Stimulated activated CD8-positive, alpha-beta memory T cell treated with anti-CD3 and anti-CD28 coated beads, Interleukin-4, amount 100 ng/mL, for 24 hours (primary cell): ENCODE measurements at places on chromosomes 12 and 14.
A peak's percentile ranks its signal among the peaks of the same experiment; 100 is the strongest.

DNA sequence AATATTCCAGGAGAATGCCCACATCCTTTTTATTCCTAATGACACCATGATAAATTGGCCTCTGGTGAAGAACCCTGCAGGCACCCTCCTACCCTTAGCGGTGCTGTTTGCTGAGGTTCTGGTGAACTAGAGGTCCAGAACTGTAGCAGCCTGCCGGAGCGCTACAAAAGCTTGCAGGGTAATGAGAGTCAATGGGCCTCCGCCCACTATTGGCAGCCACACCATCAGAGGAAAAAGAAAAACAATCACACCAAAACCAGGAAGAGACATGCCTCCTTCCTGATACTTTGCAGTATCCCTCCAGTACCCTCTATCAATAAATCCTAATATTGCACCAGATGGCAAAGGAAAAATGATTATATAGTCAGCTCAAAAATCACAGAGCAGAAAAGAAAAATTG is 142.9 kb downstream of the SPTSSA start:
- no peak for DNase-seq

DNA sequence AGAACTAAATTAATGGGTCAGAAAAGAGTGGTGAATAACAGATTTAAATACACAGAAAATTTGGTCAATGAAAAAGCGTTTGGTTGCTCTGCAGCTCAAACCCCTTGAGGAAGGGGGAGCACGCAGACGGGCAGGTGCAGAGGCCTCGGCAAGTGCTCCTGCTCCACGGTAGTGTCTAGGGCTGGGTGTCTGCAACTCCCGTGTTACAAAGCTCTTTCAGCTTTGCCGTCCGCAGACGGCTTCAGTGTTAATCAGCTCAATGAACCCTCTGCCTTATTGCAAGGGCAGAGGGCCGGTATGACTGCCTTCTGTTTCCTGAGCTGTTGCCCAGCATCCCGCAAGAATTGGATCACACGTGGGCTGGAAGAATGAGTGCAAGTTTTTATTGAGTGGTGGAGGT is 125.7 kb upstream of the TRHDE start:
- DNase-seq: no peak

DNA sequence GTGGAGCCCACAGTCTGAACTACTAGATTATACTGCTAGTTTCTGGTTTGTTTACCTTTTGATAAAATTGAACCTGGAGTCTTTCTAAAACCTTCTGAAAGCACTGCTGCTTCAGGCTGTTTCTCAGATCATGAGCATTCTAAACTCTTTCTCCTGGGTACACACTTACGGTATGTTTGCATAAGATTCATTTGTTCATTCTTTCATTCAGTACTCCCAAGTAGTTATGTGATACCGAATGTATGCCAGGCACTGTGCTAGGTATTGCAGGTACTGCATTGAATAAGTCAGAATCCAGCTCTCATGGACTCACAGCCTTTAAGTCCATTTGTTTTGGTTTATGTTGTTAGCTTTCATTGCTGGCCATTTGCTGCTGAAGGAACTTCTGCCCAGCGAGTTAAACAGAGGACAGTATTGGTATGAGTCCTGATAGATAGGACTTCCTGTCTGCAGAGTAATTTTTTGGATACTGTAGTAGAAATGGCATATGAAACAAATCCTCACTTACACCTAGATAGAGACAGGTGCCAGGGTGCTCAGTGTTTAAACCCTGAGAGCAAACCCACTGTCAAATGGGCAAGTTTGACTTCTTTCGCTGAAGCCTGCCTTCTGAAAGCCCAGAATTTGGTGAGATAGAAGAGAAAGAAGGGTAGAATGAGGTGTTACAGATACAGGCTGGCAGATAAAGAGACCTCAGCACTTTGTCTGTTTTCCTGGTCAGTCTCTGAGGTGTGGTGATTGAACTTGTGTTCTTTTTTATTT is 2.1 kb downstream of the SUSD6 start:
- no peak for DNase-seq

- DNase-seq: no peak
Measured at GRCh38 chr12:101992091-101992490, 69.7 kb downstream of the WASHC3 start.

- DNase-seq: no peak
Measured at GRCh38 chr12:64566122-64566521, 44.2 kb upstream of the RASSF3 start.

- no peak for DNase-seq
Measured at GRCh38 chr14:90577661-90578282, 180.9 kb downstream of the CALM1 start.

DNA sequence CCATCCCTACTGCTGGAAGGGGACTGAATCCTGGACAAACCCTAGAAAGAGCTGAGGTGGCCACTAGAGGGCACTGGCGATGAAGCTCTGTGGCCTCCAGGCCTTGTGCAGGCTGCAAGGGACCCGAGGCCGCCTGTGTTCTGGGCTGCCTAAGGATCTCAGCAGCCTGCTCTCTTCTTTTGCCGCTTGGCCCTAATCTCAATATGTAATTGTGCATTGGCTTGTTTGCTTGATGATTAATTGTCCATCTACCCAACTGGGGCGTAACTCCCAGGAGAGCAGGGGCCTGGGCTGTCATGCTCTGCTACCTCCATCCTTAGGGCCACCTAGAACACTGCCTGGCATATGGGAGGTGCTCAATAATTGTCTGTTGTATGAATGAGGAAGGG is 73.8 kb downstream of the SYNE3 start:
- DNase-seq: peak; percentile 67

DNA sequence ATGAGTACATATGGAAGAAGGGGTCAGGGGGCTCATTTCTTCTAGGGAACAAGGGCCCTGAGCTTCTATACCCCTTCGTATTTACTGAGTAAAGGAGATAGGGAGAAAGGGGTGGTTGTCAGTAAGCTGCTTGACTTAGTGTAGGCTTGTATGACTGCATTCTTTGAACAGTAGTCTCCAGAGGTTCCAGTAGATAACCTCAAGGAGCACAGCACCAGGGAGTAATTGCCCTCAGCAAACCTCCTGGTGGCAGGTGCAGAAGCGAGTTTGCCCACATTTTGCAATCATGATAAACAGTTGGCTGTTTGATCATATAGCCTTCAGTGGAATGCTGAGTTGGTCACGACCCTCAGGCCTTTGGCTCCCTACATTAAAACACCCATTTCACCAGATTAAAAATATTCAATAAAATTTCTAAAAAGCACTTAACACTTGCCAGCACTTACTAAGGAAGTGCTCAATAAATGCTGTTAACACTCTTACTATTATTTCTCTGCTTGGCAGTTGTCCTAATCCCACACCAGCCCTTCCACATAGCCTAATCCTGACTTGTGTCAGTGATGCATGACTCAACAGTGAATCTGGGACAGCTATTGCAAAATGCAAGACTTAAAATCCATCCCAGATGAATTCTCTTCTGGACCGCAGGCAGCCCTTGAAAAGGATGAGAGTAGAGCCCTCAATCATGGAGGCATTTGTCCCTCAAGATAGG is 3.7 kb upstream of the DHRS4L2 start:
- no peak for DNase-seq

GRCh38 chr14:104263675-104264358 is 125.4 kb downstream of the KIF26A start:
- no peak for DNase-seq

DNA sequence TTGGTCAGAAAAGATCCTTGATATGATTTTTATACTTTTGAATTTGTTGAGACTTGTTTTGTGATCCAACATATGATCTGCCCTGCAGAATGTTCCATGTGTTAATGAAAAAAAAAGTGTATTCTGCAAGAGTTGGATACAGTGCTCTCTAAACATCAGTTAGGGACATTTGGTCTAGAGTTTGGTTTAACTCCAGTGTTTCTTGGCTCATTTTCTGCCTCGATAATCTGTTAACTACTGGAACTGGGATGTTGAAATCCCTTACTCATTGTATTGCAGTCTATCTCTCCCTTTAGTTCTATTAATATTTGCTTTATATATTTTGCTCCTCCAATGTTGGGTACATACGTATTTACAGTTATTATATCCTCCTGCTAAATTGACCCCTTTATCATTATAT is 18.3 kb upstream of the TXNRD1 start:
- no peak for DNase-seq

DNA sequence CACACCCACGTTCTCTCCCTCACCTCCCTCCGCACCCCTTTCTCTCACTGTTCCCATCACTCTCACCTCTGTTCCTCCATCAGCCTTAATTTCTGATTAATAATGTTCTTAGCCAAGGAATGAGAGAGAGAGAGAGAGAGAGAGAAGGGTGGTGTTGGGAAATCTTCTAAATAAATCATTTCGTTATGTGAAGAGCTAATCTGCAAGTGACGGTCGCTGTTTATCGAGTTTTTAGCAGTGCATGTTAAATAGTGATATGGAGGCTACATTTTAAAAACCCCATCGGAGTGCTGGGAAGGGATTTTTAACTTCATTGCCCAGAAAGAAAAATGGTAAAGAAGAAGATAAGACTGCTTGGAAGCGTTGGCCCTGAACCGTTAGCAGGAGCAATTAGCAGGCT is 203.3 kb upstream of the LHX5 start:
- no peak for DNase-seq

- peak; percentile 37 for DNase-seq
Measured at GRCh38 chr12:40224439-40225291, at the start of gene LRRK2. LRRK2 (plus strand) TSS chr12:40224997; CDS start chr12:40225132, 135 bp downstream.

- DNase-seq: peak; percentile 89
Measured at GRCh38 chr14:24241829-24242443, 487 bp downstream of the TINF2 start.

GRCh38 chr14:91027561-91027960 is 32.9 kb downstream of the RPS6KA5 start:
- DNase-seq: no peak

DNA sequence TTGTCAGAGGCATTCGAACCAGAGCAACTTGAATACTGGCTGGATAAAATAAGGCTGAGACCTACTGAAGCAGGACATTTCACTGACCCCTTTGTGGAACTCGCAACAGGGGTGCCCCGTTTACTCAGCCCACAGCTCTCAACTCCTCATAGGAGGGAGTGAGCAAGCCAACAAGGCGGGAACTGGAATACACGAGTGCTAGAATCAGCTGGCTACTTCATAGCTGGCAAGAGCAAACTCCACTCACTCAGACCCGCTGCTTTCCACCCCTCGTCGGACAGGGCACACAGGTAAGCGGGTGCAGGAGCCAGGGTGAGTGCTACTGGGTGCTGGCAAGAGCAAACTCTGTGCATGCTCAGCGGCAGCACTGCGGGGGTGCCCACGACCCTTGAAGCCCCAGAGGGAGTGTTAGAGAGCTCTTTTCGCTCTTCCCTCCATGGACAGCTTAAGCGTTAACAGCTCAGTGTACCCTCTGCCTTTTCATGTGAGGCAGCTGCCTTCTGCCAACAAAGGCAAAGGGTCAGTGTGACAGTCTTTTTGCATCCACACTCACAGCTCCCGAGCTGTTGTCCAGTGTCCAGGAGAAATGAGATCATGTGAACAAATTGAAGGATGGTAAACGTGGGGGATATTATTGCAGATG is 15.7 kb downstream of the CAPZA3 start:
- DNase-seq: no peak

GRCh38 chr12:109770861-109771670 is 57.4 kb downstream of the FAM222A start:
- DNase-seq: no peak
